ENCODE measurements at places on chromosomes 2 and 18.
A peak's percentile ranks its signal among the peaks of the same experiment; 100 is the strongest.

DNA sequence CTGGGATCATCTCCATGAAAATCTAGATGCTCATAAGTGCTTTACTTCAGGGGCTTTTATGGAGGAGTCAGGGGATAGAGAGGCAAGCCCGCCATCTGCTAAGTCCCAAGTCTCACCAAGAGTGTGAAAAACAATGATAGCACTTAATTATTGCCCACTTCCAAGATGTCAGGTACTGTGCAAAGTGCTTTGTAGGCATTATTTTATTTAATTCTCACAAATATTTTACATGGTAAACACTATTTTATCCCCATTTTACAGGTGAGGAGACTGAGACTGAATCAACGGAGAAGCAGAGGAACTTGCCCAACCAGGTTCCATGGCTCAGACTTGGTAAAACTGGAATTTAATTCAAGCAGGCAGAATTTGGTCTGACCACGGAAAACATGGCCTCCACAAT is 147.5 kb downstream of the ACKR3 start:
- DNase-seq, result no peak

GRCh38 chr2:46267616-46268015 is 29.6 kb upstream of the EPAS1 start:
- DNase-seq, result no peak

DNA sequence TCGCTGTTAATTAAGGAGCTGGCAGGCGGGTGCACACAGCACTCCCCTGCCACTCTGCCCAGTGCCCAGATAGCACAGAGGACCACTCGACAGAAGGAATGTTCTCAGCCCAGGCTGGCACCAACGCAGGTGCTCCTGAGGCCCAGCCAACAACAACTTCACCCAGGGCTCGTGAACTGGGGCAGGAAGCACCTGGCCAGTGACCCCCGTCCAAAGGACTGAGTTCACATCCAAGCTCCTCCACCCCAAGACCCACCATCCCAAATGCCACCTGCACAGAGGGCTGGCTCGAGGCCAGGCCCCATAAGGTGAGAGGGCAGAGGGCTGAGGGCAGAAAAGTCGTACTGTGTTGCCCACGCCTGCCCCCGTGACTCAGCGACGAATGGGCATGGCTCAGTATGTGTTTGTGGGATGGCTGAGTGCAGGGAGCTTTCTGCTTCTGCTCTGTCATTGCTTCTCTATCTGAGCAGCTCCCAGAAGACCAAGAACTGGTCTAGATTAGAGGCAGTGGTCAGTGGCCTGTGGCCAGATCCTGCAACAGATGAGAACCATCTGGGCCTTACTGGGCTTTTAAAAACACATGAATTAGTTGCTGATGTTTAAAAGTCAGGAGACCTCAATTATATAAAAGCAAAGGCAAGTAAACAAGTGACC is 68.4 kb downstream of the POLR1A start:
- DNase-seq, result no peak

- no peak for DNase-seq
These were observed 994 bp upstream of the DTNA start for GRCh38 chr18:34709104-34709503.

DNA sequence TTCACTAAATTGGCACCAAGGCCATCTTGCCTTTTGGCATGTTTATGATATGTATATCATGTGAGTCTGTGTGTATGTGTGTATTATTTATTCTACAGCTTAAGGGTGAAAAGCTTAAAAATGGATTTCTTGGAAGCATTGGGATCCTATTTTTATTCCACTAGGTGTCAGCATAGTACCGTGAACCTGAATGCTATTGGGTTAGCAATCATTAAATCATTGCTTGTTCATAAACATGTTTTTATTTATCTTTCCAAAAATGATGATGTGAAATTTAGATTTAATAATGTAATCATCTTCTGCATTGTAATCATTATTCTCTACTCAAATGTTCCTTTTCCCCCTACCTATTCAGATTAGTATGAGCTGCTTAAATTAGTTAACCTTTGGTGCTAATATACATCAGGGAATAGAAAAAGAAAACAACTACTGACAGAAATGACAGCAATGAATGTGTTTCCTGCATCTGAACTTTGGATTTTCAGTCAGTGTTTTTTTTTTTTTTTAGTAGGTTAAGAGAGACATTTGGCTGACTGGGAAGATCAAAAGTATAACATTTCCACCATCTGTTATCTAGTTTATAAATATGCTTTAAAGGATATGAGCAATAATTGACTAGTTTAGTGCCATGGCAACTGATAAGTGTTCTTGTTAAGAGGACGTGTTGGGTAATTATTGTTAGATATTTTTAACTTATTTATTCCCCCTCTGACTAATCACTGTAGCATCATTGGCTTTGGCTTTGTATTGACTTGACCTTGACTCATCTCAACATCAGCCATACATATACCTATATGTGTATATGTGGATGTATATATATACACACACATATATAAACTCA is 14.1 kb upstream of the ZSWIM2 start:
- no peak for DNase-seq

DNA sequence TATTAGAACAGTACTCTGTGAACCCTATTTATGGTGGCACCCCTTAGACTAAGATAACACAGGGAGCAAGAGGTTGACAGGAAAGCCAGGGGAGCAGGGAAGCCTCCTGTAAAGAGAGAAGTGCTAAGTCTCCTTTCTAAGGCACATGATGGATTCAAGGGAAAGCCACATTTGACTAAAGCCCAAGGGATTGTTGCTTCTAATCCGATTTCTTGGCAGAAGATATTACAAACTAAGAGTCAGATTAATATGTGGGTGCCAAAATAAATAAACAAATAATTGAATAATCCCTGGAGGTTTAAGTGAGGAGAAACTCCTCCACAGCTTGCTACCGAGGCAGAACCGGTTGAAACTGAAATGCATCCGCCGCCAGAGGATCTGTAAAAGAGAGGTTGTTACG is 333.2 kb downstream of the SOX11 start:
- no peak for DNase-seq

DNA sequence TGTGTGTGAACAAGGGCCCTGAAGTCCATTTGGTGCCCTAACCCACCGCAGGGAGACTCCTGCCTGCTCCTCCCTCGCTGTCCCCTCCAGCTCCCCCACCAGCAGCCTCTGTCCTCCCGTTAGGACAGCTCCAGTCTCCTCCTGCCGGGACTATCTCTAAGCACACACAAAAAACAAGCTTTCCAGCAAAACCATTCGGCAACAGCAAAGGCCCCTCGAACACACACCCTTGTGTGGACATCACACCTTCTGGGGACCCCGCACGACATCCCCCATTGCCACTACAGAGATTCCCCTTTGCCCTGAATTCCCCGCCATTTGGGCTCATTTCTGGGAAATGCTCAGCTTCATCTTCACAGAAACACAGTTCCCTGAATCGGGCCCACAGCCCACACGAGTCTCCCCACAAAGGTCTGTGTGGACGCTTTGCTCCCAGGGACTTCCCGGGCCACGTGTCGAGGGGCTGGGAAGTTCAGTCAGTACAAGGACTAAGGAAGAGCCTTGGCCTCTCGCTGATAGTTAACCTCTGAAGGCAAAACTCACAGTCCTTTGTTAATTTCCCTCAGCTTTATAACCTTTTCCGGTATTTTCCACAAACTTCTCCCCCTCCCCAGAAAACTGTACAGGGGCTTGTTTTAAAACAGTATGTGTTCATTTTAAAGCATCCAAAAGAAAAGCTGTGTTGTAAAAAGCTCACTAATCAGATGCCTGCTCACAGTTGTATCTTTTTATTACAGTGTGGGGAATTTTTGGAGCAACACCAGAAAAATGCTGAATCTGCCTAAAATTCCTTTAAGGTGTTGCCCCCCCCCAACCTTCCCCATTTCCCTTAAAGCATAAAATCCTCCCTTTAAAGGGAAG is 25.9 kb downstream of the SMAD7 start:
- no peak for DNase-seq

DNA sequence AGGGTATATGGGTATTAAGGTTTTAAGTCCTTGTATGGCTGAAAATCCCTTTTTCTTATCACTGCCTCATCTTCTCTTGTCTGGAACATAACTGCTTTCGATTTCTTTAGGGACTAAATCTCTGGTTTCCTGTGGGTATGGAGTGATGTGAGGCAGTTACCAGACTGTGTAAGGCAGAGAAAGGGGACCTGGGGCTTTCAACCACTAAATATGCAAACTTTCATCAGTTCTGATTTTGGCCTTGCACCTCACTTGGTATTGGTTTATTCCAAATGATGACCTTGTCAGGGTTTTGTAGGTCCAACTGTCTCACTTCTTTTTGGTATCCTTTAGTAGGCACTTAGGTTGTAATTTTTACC is 9.3 kb downstream of the MAP4K4 start:
- DNase-seq, result peak; percentile 48

DNA sequence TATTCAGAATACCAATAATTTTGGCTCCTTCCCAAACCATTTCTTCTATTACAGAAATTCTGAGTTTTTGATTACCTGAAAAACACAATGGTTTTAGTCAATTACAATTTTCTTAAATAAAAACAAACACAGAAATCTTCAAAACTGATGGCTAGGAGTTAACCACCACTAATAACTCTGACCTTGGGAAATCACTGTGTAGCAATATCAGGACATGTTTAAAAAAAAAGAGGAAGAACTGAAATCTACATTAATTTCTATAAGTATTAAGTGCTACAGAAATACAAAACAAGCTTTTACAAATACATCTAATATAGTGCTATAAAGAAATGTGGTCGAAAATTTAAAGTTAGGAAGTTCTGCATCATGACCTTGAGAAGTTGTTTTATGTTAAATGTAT is 14.9 kb downstream of the L3MBTL4 start:
- DNase-seq, result no peak

DNA sequence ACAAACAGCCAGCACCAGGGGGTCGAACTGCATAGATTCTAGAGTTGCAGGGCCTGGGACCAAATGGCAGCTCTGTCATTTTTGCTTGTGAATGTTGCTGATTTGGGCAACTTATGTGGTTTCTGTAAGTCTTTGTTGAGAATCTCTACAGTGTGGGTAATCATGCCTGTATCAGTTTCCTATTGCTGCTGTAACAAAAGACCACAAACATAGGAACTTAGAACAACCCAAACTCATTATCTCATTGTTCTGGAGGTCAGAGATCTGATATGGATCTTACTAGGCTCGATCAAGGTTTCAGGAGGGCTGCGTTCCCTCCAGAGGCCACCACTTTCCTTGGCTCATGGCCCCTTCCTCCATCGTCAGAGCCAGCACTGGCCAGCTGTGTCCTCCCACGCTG is 86.8 kb upstream of the SH3BP4 start:
- no peak for DNase-seq

GRCh38 chr2:189265696-189266320 is 86.2 kb upstream of the COL5A2 start:
- no peak for DNase-seq

All from naive thymus-derived CD8-positive, alpha-beta T cell (primary cell).